ENCODE measurements at places on chromosomes 3 and 15.

GRCh38 chr3:72889310-72890165, 1.7 kb downstream of the GXYLT2 start:
- DNase-seq: peak; percentile 16

DNA sequence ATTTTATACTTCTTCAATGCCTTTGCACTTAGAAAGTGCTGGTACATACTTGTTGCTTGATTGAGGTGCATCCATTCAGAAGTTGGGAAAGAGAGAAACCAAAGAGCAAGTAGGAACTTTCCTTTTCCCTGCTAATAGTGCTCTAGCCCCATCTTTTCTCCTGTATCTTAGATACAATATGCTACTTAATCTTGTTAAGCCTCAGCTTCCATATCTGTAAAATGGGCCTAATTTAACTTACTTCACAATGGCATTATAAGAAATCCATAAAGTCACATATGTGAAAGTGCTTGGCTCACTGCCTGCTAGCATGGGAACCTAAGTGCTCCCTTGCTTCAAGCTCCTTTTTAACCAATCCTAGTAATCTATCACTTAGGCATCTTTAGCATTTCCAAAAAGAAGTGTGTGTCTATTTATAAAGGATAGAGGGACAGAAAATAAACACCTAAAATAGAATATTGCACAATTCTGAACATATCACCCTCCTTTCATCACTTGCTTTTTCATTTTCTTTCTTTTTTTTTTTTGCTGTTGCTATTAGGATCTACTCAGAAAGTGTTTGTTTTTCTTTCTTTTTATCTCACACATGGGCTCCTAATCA, 28.1 kb downstream of the KCNAB1 start:
- DNase-seq: no peak

DNA sequence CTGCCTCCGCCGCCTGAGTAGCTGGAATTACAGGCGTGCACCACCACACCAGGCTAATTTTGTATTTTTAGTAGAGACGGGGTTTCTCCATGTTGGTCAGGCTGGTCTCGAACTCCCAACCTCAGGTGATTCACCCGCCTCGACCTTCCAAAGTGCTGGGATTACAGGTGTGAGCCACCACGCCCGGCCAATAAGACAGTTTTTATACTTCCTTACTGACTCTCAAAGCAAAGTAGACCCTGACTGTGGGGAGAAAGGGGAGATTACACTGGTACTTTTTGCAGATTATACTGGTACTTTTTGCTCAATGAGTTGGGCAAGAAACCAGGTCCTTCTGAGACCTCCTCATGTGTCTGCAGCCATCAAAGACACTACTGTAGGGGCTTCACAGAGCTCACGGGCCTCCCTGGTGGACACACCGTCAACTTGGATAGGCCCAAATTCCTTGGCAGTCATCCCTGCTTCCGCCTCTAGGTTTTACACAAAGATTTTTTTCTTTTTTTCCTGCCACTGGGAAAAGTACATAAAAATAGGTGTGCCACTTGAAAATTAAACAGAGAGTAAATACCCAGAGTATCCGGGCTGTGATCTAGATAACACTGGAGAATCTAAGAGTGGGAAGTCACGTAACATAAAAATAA, 143.3 kb upstream of the WNT5A start:
- no peak for DNase-seq

GRCh38 chr3:43752905-43753304, 62.2 kb downstream of the ABHD5 start:
- DNase-seq: no peak

GRCh38 chr3:71463617-71464016, 119.9 kb downstream of the FOXP1 start:
- no peak for DNase-seq

DNA sequence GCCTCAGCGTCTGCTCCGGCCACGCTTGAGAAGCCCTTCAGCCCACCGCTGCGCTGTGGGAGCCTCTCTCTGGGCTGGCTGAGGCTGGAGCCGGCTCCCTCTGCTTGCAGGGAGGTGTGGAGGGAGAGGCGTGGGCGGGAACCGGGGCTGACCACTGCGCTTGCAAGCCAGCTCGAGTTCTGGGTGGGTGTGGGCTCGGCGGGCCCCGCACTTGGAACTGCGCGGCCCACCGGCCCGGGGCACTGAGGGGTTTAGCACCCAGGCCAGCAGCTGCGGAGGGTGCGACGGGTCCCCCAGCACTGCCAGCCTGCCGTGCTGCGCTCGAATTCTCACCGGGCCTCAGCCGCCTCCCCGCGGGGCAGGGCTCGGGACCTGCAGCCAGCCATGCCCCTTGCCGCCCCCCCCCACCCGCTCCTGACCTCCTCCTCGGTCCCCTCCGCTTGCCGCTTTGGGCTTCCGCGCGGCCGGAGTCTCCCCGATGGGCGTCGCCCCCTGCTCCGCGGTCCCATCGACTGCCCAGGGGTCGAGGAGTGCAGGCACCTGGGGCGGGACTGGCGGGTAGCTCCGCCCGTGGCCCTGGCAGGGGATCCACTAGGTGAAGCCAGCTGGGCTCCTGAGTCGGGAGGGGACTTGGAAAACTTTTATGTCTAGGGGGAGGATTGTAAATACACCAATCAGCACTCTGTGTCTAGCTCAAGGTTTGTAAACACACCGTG, 106.7 kb downstream of the RAP2B start:
- no peak for DNase-seq

- DNase-seq: no peak
These were observed 140.7 kb upstream of the ARPP21 start for GRCh38 chr3:35498506-35499210.

GRCh38 chr3:70992131-70992530, 591.4 kb downstream of the FOXP1 start:
- no peak for DNase-seq

GRCh38 chr3:38586546-38587520, 62.7 kb downstream of the SCN5A start:
- DNase-seq: no peak

DNA sequence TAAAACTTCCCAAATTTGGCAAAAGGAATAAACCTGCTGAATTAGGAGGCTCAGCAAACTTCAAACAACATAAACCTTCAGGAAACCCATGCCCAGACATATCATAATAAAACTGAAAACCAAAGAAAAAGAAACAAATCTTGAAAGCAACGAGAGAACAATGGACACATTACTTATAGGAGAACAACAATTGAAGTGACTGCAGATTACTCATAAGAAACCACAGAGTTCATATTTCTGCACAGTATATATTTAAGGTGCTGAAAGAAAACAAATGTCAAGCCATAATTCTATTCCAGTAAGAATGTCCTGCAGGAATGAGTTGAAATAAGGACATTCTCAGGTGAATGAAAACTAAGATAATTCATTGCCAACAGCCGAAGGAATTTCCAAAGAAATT, 80.8 kb upstream of the PROK2 start:
- DNase-seq: no peak

DNA sequence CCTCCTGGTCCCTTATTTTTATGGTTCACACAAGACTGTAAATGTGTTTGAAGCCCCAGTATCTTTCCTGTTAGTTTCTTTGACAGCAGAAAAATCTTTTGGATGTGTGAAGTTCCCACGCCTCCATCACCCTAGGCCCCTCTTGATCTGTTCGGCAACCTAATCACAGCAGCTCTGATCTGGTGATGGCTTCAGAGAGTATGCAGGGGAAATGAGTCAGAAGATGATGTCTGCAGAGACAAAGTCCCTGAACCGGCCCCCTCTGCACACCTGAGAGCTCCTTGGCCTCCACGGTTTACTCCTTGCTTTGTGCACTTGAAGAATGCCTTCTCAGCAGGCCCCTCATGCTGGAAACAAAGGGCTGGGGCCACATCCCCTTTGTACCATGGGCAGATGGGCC, 63.5 kb downstream of the CLDN11 start:
- no peak for DNase-seq

GRCh38 chr15:66644000-66644787, 57.8 kb upstream of the SMAD6 start:
- no peak for DNase-seq

DNA sequence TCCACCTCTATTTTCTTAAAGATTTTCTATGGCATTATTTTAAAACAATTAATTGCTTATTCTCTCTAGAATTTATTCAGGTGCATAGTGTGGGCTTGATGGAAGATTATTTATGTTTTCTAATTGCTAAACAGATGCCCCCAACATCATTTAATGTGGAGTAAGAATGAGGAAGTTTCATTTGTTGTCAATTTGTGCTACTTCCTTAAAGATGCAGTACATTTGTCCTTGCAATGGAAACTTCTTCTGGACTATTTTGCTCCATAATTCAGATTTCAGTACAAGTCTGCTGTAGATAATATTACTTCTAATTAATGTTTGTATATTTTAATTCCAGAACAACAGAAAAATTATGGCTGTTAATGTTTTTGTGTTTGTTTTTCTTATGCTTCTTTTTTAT, 104.8 kb downstream of the TGFBR2 start:
- DNase-seq: no peak

DNA sequence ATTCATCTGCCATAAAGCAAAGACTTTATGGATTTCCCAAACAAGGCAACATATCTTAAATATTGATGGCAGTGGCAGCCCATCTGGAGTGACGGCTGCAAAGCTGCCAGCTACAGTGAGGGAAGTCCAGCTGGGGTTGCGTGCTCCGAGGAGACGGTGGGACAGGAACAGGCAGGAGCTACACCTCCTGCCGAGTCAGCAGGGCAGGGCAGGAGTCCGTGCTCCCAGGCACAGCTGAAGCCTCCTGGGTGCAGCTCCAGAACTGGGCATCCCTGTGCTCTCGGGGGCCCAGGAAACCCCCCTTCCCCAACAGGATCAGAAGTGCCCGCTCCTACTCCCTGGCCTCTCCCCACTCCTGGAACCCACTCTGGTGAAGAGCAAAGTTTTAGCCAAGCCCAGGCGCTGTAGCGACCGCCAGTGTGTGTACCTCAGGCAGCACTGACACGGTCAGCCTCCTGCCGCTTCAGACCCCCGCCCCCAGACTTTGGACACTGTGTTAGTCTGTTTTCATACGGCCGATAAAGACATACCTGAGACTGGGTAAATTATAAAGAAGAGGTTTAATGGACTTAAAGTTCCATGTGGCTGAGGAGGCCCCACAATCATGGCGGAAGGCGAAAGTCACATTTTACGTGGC, 556.4 kb upstream of the CCDC54 start:
- no peak for DNase-seq

DNA sequence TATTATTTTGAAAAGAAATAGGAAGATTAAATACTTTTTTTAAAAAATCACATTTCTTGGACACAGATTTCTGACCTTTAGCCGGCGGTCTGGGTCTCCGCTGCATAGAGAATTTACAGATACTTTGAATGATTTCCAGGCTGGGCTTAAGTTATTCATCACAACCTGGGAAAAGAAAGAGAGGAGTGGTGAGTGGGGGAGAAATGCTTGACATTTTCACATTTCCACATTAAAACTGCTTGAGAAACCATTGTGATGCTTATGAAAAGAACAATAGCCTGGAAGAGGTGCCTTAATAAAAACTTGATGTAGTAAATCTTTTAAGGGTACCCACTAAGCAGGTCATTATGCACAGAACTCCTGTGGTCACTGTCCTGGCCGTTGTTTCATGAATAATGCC, 166.8 kb upstream of the MRPL3 start:
- no peak for DNase-seq

GRCh38 chr3:143726727-143727126, 121.5 kb downstream of the SLC9A9 start:
- DNase-seq: peak; percentile 29

GRCh38 chr15:32669896-32670611, 28.5 kb downstream of the SCG5 start:
- DNase-seq: peak; percentile 89

DNA sequence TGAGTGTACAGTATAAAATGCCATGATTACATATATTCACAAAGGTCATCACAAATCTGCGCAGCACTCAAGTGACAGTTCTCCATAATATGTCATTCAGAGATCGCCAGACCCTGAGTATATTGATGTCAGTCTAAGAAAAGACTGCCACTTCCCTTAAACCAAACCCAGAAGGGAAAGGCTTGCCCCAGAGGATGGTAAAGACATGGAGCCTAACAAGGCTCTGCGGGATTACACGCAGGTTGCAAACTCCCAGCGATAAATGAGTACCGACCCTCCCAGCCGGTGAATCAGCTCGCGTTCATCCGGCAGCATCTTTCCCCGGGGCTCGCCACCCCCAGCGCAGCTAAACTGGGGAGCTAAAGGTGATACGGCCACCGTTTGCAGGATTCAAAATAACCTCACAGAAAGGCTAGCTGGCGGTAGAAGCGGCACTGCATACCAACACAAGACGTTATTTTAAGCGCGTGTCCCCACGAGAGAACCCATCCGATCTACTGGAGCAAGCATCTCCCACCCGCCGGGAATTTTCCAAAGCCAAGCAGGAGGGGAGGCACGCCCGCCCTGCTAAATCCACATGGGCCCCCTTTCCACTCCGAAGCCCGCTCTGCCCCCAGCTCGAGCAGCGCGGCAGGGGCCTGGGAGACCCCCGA, 643 bp downstream of the MYO5A start:
- DNase-seq: peak; percentile 35

DNA sequence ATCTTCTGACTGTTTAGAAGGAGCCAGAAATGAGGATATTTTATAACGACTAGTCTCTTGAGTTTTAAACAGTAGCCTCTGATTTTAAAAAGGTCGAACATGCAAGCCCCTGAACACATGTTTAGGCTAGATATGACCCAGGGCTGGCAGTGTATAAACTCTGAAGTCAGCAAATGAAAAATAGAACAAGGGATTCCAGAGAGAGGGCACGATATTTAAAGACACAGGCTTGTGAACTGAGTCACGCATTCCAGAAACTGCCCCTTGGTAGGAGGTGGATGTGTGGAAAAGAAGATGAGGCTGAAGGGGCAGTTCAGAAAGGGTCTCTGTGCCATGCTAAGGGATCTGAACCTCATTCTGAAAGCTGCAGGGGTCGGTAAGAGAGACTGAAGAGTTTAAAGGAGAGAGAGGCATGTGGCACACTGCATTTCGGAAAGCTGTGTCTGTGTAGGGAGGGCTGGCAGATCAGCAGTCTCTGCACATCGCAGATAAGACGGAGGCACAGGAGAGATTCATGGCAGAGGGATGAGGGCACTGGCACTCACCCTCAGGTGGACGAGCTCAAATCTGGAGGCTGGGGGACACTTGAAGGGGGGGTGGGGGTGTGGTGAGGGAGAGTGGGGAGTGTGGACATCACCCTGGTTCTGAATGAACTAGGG, 22.1 kb downstream of the ST8SIA2 start:
- peak; percentile 17 for DNase-seq

- no peak for DNase-seq
These were observed 2.0 kb downstream of the CA12 start for GRCh38 chr15:63379492-63380150.

DNA sequence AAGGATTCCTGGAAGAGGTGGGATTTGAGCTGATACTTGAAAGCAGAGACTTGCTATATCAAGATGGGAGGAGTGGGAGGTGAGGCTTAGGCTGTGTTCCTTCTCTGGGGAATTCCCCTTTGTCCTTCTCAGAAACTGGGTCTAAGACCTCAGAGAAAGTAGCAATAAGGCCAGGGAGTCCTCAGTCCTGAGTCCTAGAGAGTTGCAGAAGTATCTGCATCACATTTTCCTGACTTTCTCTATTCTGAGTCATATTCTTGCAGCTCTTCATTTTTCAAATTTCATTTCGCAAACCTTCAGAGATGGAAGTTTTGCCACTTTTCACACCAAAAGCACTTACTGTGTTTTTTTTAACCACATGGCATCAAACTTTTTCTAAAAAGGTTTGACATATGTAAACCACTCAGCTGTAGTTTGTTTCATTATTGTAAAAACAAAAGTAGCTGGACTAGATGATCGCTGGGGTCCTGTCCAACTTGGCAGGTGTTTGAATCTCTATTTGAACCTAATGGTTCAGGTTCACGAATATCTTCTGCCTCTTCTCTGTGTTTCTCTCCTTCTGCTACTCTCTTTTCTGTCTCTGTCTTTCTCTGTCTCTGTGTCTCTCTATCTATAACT, 21.3 kb downstream of the COLQ start:
- DNase-seq: no peak

- DNase-seq: no peak
These were observed 99.7 kb downstream of the LRIG1 start for GRCh38 chr3:66401157-66401550.

Data from fibroblast of skin of right biceps (primary cell).